ENCODE measurements at places on chromosomes 12 and 14.

- peak; percentile 35 for DNase-seq
These were observed 15.5 kb downstream of the MANSC1 start for GRCh38 chr12:12334367-12335040.

- no peak for DNase-seq
These were observed 1090.5 kb downstream of the VRK1 start for GRCh38 chr14:97887690-97888089.

- DNase-seq: no peak
These were observed 3.5 kb downstream of the TGM1 start for GRCh38 chr14:24259282-24260025.

- DNase-seq: no peak
These were observed 58.4 kb downstream of the PTPN21 start for GRCh38 chr14:88496414-88496813.

GRCh38 chr14:99116741-99117295 lies 155.2 kb downstream of the BCL11B start:
- no peak for DNase-seq

Data from amniotic epithelial cell (primary cell).